ENCODE measurements at places on chromosomes 13 and 19. TPM values are rescaled to one million over a fixed set of nuclear protein-coding genes. Genes with fewer than 3 reads are reported as not detected.

GRCh38 chr19:39398297-39398864 lies 7.2 kb downstream of the MED29 start:
- peak; percentile 84 for DNase-seq

DNA sequence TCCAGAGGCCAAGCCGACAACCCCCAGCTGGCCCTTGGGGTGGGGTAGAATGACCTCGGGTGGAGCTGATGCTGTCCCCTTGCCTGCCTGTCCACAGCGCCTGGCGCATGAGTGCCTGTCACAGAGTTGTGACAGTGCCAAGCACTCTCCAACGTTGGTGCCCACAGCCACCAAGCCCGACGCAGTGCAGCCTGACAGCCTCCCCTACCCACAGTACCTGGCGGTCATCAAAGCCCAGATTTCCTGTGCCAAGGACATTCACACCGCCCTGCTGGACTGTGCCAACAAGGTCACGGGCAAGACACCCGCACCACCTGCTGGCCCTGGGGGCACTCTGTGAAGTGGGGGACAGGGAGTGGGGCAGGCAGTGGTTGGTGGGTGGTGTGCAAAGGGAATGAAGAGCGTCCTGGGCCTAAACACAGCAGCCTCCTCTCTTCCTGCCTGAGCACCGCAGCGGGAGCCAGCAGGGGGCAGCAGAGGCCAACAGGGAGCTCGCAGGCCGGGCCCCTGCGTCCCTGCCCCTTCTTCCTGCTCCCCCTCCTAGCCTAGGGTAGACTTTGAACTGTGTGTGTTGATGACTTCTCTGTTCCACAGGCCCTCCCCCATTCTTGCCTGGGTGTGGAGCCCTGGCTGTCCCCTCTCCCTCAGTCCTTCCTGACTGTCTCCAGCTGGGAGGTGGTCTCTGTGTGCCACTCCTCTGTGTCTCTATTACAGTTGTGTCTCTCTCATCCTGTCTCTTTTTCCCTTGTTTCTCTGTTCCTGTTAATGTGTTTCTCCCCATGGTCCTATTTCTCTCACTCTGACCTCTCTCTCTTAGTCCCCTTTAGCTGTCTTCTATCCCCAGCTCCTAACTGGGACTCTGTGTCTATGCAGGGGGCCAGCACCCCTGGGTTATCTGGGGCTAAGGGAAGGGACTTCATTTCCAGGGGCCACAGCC lies 6.5 kb downstream of the MED29 start:
- peak; percentile 76 for DNase-seq

Gene MEX3D
- total RNA-seq, result 11.9 TPM

DNA sequence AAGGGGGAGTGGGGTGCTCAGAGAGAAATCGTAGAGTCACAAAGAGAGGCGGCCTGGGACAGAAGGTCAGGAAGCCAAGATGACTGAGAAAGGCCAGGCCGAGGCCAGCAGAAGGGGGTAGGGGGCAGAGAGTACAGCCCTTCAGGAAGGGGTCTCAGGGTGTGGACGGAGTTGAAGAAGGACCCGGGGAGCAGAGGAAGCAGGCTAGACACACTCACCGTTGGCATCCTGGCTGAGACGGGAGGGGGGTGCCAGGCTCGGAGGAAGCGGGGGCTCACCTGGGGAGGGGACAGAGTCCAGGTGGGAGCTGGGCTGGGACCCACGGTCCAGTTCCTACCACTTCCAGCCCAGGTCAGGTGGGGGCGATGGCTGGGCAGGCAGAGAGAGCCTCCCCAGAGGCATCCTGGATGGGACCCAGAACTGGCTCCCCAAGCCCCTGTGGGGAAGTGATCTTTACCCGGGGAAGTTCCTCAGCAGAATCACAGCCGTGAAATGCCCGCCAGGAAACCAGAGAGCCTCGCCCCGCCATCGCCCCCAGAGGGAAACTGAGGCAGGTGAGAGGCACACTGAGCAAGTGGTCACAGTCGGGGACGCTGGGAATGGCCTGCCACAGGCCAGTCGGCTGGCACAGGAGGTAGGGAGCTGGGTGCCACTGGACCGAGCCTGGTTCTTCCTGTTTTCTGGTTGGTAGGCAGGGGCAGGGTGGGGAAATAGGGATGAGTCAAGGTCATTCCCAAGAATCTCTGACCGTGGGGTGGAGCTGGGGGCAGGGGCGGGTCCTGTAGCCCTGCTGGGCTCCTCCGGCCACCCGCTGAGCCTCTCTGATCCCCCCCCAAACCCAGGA lies 1.4 kb downstream of the MATK start:
- no peak for DNase-seq

- no peak for DNase-seq
Measured at GRCh38 chr13:50075619-50076097, 60.4 kb downstream of the KCNRG start.

- no peak for DNase-seq
Measured at GRCh38 chr13:60267498-60268202, 103.9 kb upstream of the DIAPH3 start.

GRCh38 chr13:44817131-44817671 lies 172.1 kb downstream of the NUFIP1 start:
- peak; percentile 49 for DNase-seq

- no peak for DNase-seq
Measured at GRCh38 chr19:5097959-5098623, 129.2 kb downstream of the KDM4B start.

DNA sequence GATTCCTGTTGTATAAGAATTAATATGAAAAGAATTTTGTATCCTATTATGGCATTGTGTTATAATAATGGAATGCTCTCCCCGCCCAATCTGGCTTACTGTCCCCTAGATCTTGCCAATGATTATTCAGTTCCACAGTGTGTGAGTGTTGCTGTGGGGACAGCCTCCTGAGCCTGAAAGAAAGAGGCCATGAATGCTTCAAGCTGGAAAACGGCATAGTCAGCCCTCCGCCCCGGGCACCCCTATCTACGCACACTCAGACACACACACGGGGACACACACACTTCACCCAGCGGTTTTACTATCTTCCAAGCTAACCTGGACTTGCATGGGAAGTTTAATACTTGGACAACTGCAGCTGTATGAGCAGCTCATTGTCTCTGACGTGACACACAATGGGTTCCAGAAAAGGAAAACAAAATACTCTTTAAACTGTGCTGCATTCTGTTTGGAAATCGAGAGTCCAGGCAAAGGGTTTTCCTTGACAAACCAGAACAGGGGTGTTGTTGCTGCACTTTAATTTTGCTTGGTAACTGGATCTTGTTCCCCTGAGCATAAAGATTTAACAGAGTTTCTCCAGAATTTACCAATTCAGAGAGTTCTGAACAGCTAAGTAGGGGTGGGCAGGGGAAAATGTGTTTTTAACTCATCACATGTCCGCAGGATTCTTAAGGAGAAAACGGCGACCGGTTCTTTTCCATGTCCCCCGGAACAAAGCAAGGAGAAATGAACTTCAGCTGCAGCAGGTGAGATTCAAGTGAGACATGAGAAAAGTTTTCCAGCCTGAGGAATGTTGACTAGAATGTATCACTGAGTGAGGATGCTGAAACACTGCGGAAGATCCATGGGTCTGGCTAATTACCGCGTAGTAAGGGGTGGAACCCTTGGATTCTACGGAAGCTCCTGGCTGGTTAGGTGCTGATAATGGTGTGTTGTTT lies 472.9 kb downstream of the FOXO1 start:
- DNase-seq, result no peak

Gene CGB7
- not detected for total RNA-seq
